ENCODE measurements at places on chromosomes 6 and 20.
A peak's percentile ranks its signal among the peaks of the same experiment; 100 is the strongest.

- DNase-seq = no peak
Measured at GRCh38 chr6:154536999-154537398, 26.5 kb upstream of the CNKSR3 start.

- DNase-seq = peak; percentile 14
Measured at GRCh38 chr6:93468291-93468690, 48.9 kb upstream of the EPHA7 start.

DNA sequence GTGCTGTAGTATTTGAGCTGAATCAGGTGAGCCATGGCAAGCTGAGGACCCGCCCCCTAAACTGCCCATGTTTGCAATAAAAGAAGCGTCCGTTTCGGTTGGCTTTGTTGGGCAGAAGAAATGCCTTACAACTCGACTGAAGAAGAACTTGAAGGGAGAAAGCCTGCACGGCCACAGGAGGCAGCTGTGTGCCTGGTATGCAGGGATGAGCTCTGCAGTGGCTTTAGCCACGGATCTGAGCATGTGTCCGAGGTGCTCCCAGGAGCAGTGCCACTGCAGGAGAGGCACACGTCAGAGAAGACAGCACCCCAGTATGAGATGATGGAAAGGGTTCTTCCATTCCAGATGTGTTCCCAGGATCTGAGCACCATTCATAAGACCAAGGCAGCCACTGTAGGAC is 23.5 kb downstream of the KIZ start:
- no peak for DNase-seq

DNA sequence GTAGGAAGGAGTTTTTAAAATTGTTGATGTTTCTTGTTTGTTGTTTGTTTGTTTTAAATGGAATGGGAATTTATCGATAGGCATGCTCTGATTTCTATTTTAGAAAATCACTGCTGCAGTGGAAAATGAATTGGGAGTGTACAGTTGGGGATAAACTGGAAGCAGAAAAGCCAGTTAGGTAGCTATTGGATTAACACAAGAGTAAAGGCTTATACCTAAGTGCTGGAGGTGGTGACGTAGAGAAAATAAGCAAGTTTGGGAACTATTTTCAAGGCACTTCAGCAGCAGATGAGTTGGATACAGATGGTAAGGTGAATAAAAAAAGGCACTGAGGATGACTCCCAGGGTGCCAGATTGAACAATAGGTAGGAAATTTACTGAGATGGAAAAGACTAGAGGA is 164.9 kb downstream of the PLCB4 start:
- DNase-seq = no peak
